ENCODE measurements at places on chromosomes 16 and 17.

DNA sequence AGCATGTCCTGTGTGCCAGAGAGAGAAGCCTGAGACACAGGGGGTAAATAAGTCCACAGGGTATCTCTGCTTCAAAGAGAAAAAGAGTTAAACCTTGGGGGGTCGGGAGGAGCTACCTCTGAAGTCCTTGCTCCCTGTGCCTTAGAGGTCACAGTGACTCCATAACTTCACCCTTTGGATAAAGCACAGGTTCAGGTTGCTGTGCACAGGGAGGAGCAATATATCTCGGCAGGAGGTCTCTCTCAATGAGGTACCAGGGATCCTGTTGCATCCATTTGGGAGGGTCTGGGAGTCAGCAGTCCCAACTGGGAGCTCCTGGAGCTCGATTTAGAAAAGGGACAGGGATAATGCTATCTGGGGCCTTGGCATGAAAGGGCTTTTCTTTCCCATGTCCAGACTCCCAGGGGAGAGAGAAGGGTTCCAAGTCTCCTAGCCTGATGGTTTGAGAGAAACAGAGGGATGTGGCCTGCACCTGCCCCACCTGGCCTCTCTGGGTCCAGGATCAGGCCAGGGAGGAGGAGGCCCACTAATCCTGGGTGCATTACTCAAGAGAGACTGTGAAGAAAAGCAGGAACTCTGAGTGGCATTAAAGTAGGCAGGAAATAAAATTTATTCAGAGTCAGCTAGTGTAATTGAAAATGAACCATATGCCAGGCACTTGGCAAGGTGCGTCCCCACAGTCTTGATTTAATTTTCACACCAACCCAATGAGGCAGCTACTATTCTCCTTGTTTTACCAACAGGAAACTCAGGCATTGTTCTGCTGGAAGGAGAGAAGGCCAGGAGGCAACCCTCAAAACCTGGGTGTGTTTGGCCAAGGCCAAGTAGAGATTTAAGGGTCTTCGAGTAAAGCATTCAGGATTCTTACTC lies 40.7 kb downstream of the CUEDC1 start:
- DNase-seq: no peak

GRCh38 chr17:77428020-77428748 lies 287.4 kb downstream of the SEC14L1 start:
- no peak for DNase-seq

GRCh38 chr16:77686385-77686784 lies 35.9 kb upstream of the NUDT7 start:
- DNase-seq: no peak

- no peak for DNase-seq
These were observed 36.7 kb downstream of the SMG6 start for GRCh38 chr17:2266865-2267228.

GRCh38 chr17:76755285-76755684 lies 17.4 kb downstream of the MFSD11 start:
- DNase-seq: no peak

- DNase-seq: no peak
These were observed 41.0 kb upstream of the SREBF1 start for GRCh38 chr17:17877529-17878358.

GRCh38 chr16:47928008-47928407 lies 227.8 kb downstream of the ABCC12 start:
- no peak for DNase-seq

GRCh38 chr16:14070555-14070876 lies 603 bp upstream of the MRTFB start:
- DNase-seq: no peak

DNA sequence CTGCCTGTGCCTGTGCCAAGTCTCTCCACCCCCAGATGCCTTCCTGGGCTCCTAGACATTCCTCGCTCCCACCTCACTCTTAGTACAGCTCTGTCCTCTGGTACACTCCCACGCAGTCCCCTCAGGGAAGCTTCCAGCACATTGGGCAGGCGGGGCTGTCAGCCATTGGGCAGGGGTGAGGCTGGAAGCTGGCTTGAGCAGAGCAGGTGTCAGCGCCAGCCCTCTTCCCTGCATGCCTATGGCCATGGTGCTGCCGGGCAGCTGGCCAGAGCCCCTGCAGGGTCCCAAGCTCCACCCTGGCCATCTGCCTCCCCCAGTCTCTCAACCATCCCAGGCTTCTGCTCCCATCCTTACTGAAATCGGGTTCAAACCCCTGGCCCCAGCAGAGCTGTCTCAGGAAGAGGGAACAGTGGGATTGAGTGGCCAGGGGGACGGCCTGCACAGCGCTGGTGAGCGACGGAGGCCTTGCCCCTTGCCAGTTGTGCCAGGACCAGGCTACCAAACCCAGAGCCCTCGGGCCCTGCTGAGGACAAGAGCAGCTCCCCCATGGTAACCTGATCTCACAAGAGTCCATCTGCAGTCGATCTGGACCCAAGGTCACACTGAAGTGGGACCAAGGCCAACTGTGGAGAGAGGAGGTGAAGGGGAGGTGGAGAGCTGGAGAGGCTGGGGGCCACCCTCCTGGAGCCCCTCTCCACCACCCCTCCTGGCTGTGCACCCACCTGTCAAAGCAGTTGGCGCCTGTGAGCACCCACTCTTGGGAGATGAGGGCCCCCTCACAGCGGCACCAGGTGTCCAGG lies 2.4 kb upstream of the B9D1 start:
- no peak for DNase-seq

GRCh38 chr16:74226338-74226954 lies 70.2 kb upstream of the PSMD7 start:
- DNase-seq: no peak

- no peak for DNase-seq
These were observed 33.9 kb downstream of the NXN start for GRCh38 chr17:945672-946071.

- no peak for DNase-seq
These were observed 180.1 kb downstream of the PARN start for GRCh38 chr16:14449790-14450480.

DNA sequence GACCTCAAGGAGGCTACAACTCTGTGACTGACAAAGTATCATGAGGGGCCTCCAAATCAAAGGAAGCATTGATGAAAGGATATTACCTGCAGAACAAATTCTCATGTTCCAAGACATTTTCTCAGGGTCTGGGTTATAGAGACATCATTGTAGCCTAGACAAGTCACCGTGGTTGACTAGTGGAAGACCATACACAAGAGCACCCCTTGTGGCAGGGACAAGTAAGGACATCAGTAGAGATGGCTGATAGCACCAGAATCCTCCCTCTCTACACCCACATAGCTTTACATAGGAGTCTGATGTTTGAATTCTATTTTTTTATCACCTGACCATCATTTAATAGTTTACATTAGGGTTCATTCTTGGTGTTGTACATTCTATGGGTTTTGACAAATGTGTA lies 32.5 kb upstream of the CDH8 start:
- no peak for DNase-seq

All from T follicular helper cell (primary cell).